ENCODE measurements at places on chromosomes 7 and 10. TPM values are rescaled to one million over a fixed set of nuclear protein-coding genes. Genes with fewer than 3 reads are reported as not detected.

Gene ARHGEF35
- total RNA-seq: 2.4 TPM

Gene PKD2L1
- total RNA-seq: 0.10 TPM

Gene CRHR2
- total RNA-seq: not detected

Gene GHRHR
- total RNA-seq: not detected

Gene GNGT1
- not detected for total RNA-seq
